ENCODE measurements at places on chromosomes 4 and X.

DNA sequence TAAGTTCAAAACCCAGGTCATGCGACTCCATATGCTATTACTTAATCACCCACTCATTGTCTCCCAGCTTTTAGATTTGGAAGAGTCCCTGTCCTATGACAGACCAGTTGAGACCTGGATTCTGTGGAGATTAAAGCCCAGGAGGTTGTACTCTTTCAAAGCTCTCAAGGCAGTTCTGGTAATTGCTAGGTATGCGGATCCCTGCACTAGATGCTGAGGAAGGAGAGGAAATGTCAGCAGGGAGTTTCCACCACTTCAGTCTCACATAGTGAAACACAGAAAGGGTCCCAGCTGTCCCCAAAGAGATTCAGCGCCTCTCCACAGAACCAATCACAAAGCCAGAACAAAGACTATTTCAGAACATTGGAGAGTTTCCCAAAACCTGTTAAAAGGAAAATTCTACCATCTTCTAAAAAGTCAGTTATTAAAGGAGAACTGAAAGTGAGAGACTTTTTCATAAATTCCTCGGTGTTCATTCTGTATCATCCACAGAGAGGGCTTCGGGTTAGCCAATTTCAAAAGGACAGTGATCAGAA lies 53.4 kb downstream of the IRF2 start:
- no peak for DNase-seq

DNA sequence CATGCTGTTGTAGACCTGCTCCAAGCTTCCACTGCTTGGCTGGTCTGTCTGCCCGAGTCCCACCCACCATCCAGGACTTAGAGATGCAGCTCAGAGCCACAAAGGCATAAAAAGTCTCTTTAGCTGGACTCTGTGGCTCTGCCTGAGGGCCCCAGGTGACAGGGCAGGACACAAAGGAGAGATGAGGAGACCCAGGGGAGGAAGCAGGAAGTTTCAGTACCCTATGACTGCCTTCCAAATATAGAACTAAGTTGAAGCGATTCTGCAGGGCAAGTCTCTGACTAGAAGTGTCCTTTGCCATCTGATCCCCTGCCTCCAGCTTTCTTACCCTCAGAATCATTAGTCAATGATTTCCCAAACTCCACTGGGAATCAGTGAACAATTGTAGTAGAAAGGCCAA lies 11.2 kb upstream of the CXCR3 start:
- DNase-seq: no peak

DNA sequence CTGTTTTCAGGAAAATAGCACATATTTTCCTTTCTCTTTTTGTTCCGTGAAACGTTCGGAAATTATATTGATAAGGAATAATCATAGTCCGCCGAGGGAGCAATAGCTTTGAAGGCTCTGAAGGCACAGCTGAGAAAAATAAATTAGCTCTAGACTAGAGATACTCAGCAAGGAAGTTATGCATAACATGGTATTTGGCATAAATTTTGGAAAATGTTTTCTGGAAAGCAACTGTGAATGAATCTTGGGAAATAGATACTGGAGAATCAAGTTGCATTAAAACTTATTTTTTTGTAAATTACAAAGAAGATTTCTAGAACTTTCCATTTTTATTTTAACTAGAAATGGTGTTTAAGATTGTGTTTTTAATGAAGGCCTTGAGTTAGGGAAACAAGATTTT lies 92.4 kb downstream of the HPRT1 start:
- DNase-seq: no peak

GRCh38 chr4:65302145-65302544 lies 368.1 kb downstream of the EPHA5 start:
- DNase-seq: no peak

GRCh38 chrX:86383681-86384540 lies 235.7 kb downstream of the DACH2 start:
- DNase-seq: no peak

- no peak for DNase-seq
Measured at GRCh38 chr4:84480082-84480481, 19.0 kb downstream of the NKX6-1 start.

- no peak for DNase-seq
Measured at GRCh38 chrX:111411557-111411956, 435 bp downstream of the DCX start.

DNA sequence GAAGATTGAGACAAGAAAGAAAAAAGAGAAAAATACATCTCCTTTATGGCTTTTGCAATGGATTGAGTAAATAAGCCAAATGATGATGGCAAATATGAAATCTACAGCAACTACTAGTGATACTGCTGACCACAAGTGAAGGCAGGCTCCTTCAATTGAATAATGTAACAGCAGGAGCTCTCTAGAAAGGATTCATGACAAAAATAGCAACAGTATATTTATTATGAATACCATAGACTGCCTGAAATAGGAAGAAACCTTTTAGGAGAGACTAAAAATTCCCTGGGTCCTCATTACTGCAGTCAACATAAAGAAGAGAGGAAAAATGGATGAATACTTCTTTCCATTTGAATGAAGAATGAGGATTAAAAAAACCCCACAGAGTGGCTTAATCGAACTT lies 306.8 kb upstream of the ANXA10 start:
- no peak for DNase-seq

DNA sequence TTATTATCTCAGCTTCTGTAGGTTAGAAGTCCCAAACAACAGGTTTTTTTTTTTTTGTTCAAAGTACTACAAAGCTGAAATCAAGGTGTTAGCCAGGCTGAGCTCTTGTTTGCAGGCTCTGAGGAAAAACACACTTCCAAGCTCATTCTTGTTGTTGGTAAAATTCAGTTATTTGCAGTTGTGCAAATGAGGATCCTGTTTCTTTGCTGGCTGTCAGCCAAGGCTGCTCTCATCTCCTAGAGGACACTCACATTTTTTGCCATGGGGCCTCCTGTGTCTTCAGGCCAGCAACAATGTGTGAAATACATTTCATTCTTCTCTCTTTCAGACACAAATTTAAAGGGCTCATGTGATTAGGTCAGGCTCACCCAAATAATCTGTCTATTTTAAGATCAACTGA lies 60.3 kb upstream of the HSD17B10 start:
- DNase-seq: peak; percentile 11

- DNase-seq: no peak
Measured at GRCh38 chrX:30702736-30703135, 49.5 kb downstream of the GK start.

DNA sequence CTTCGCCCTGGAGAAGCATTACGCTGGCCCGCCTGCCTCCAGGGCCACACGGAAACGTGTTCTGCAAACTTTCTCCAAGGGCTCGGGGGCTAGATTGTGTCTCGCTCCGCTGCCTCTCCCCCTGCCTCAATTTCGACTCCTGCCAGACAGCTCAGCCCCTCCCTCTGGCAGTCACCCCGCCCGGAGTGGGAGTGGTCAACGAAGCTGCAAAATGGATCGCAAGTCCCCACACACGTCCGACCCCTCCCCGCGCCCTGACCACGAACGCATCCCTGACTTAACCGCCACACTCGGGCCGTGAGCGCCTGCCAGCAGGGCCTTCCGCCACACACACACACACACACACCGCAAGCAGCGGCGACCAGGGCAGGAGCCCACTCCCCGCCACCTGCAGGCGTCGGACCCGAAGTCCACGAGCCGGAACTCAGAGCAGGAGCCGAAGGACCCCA lies 47.0 kb upstream of the NKAP start:
- no peak for DNase-seq

DNA sequence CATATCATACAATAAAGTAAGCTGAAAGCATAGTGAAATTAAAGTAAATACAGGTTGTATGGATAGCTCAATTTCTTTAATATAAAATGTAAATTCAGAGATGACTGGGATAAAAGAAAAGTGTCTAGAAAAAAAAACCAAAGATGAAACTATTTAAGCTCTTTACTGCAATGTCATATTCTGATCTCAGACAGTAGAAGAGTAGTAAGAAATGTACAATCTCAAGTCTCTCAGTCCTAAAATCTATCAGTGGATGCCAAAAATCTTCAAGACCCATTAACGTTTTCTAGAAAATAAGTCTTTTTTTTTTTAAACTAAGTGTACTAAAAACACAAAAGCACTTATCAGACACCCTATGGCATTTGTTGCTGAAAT lies 13.8 kb downstream of the MGARP start:
- DNase-seq: no peak

DNA sequence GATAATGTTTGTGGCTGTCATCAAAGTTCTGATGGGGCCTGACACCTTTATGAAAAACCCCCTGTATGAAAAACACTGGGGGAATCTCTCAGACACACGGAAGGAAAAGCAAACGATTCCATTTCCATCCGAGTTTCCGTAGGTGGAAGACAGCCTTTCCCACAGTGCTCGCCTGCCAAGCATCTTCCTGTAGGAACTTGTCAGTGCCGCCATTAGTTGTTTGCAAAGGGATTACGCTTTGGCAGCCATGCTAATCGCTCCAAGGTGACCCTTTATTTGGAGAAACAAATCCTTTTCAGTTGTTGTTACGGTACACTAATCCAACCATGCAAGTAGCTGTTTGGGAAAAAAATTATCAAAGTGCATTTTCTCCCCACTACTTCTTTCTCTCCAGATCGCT lies 44.4 kb upstream of the STOX2 start:
- no peak for DNase-seq

GRCh38 chr4:2881431-2881830 lies 37.8 kb downstream of the ADD1 start:
- DNase-seq: no peak

GRCh38 chrX:106955004-106955772 lies 35.0 kb downstream of the CLDN2 start:
- DNase-seq: no peak

GRCh38 chrX:7280520-7280919 lies 132.6 kb upstream of the PUDP start:
- no peak for DNase-seq

DNA sequence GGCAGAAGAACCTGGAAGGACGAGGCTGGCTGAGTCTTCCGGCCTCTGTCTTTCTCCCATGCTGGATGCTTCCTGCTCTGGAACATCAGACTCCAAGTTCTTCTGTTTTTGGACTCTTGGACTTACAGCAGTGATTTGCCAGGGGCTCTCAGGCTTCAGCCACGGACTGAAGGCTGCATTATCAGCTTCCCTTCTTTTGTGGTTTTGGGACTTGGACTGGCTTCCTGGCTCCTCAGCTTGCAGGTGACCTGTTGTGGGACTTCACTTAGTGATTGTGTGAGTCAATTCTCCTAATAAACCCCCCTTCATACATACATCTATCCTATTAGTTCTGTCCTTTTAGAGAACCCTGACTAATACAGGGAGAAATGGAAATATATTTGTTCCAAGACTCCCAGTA lies 265.8 kb downstream of the PCDH18 start:
- no peak for DNase-seq

- no peak for DNase-seq
Measured at GRCh38 chr4:100799761-100800539, 282.1 kb upstream of the EMCN start.

DNA sequence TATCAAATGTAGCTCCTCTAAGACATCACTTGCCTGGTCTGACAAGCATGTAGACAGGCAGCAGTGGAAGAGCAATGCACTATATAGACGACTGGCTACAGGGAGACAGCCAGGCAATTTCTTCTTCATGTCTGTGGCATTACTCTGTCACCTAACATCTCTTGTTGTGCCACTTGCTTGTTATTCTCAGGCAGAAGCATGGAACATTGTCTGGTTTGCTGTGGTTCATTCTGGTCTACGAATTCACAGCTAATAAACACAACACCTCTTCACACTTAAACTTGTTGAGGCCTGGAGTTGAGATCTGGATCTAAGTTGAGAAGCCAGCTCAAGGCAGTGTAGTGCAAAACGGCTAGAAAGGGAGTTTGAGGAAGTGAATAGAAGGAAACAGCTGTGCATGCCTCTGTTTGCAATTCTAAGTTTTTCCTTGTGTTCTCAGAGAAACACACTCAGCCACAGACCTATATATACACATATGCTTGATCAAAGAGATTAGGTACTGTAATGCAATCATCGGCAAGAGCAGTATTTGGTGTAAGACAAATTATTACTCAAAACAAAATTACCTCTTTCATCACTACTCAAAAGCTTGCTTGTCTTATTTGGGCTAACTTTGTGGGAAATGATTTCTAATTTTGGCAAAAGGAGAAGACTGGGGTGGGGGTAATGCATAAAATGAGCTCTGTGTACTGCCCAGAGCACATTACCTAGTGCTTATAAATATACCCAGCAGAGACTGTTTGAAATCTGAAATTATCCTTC lies 243.8 kb downstream of the PPP3CA start:
- peak; percentile 23 for DNase-seq

DNA sequence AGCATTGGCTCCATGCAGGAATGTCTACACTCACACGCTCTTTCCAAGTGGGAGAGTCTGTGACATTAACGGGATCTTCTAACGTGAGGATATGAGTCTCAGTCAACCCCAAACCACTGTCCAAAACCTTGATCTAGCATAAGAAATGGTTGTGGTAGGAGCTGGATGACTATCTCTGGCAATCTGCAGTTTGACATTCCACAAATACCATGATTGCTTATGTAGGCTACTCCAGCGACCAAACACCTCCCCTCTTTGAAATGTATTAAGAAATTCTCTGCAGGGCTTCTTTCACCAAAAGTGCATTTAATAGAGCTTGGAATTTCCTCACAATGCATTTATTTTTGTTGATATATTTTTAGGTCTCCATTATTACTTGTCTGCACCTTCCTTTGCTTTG lies 14.1 kb upstream of the STX18 start:
- no peak for DNase-seq

GRCh38 chr4:19739101-19739651 lies 512.5 kb upstream of the SLIT2 start:
- DNase-seq: no peak

- DNase-seq: no peak
Measured at GRCh38 chr4:122705009-122705408, 27.5 kb upstream of the BBS12 start.

DNA sequence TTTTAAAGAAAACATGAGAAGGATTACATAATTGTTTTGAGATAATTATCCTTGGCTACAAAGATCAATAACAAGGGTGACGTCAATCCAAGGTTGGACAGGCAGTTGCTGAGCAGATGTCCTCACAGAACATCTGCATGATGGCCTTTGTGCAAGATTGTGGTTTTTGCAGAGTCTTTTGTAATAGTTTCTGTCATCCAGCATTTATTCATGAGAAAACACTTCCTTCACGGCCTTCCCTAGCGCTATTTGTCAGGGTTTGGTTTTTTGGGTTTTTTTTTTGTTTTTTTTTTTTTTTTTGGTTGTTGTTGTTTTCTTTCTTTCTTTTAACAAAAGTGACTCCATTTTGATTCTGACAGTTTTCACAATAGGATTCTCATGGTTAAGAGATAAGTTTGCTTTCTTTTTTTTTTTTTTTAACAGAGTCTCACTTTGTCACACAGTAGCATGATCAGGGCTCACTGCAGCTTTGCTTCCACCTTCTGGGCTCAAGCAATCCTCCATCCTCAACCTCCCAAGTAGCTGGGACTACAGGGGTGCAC lies 31.5 kb upstream of the ELF2 start:
- DNase-seq: peak; percentile 32

DNA sequence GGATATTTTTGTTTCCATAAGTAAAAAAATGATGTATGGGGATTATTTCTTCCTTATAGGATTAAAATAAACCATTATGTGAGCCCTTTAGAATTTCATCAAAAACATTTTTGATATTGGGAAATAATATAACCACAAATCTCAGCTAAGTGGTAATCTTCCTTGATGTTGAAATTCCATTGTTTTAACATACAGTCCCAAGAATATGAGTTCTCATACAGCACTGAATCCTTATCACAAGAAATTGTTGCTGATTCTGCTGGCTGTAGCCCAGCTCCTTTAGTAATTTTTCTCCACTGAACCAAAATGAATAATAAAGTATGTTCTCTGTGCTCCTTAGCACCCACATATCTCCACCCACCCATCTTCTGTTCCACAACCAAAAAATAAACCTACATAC lies 41.9 kb upstream of the FAM47B start:
- DNase-seq: no peak

GRCh38 chrX:17944833-17945497 lies 83.9 kb upstream of the RAI2 start:
- DNase-seq: peak; percentile 16
